Mesothelial cell of epicardium (in vitro differentiated cells): ENCODE measurements at places on chromosomes 6 and 20.

- no peak for DNase-seq
Observed at GRCh38 chr20:50826121-50826520, 31.3 kb downstream of the BCAS4 start.

GRCh38 chr6:36109092-36109491, 21.2 kb upstream of the MAPK13 start:
- DNase-seq, result no peak

GRCh38 chr20:17712708-17713107, 12.9 kb downstream of the BANF2 start:
- no peak for DNase-seq

DNA sequence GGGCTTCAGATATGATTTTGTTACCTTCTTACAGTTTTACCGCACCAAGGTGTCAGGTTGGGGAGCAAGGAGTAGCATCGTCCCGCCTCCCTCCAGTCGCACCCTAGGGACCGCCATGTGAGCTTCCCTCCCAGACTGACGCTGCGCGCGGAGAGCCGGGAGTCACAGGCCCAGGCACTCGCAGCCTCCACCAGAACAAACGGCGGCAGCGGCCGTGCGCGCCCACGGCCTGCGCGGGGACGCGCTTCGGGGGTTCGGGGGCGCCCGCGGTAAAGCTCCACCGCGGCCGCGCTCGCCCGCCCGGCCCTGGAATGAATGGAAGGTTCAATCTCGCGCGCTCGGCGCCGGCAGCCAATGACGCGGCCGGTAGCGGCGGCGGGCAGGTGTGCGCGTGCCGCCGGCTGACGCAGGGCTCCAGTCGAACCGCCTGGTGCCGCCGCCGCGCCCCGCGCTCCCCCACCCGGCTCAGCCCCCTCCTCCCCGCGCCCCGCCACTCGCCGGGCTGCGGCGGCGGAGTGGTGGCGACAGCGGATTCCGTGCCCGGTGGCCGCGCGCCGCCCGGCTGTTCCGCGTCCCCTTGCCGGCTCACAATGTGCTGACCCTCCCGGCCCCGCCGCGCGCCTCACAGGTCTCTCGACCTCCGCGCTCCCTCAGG, 16.5 kb upstream of the LIN28B start:
- peak; percentile 44 for DNase-seq

DNA sequence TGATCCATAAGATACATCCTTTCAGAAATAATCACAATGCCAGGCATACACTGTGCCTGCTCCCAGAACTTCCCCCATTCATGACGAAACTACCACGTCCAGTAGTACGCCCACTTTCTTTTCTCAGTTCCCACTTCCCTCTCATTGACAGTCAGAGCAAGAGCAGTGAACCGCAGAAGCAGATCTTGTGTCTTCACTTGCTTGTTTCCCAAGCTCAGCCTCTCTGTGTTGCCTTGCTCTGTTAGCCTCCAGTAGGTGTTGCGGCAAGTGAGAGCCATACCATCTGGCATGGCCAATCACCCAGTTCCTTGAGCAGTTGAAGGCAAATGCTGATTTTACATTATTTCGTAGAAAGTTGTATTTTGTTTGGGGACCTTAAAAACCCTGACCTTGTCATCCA, 11.7 kb downstream of the UST start:
- DNase-seq, result no peak

DNA sequence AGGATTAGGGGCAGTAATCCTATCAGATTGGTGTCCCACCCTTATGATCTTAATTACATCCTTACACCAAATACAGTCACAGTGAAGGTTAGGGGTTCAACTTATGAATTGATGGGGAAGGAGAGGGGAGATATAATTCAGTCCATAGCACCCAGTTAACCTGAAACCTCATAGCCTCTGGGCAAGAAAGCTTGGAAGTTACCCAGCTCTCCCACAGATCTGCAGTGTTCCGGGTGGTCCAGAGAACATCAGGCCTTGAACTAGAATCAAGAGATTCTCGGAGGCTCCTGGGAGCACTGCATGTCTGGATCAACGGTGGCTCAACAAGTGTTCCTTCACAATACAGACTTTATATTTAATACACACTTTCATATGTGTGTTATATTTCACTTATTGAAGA, 392.6 kb upstream of the MARCKS start:
- no peak for DNase-seq
